ENCODE measurements at places on chromosomes 16 and 17.

GRCh38 chr17:31415004-31415454 lies 23.6 kb downstream of the RAB11FIP4 start:
- DNase-seq = no peak

DNA sequence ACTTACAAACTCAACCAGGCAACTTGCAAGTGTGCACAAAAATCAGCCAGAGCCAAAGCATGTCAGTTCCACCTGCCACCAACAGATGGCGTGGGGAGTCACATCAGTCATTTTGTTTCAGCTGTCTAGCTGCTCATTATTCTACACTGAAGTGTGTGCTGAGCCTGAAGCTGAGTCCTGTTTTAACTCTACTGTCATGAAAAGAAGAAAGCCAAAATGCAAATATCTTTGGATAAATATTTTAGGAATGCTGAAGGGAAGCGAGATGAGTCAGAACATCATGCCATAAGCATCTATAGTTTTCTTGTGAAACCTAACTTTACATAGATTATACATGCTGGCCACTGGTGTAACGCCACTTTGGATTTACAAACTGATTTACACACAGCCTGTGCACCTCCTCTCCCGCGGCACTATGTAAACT lies 172.6 kb downstream of the CDK5R1 start:
- peak; percentile 65 for DNase-seq

DNA sequence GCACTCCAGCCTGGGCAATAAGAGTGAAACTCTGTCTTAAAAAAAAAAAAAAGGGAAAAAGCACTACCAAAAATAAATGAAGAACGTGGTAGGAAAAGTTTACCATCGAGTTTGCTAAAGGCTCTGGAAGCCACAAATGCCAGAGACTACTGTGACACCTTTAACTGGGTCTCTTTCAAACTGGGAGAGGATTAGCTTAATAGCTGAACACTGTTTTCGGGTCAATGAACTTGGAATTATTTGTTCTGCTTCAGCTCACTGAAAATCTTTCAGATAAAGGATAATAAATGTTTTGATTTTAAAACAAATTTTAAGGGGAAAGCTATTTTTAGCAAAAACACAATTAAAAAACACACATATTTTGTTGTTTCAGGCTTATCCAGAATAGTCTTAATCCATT lies 1.4 kb downstream of the RETREG3 start:
- no peak for DNase-seq

- no peak for DNase-seq
Observed at GRCh38 chr17:27986805-27987684, 55.4 kb upstream of the NLK start.

- peak; percentile 9 for DNase-seq
Observed at GRCh38 chr16:69796285-69797118, 34.4 kb downstream of the WWP2 start.

DNA sequence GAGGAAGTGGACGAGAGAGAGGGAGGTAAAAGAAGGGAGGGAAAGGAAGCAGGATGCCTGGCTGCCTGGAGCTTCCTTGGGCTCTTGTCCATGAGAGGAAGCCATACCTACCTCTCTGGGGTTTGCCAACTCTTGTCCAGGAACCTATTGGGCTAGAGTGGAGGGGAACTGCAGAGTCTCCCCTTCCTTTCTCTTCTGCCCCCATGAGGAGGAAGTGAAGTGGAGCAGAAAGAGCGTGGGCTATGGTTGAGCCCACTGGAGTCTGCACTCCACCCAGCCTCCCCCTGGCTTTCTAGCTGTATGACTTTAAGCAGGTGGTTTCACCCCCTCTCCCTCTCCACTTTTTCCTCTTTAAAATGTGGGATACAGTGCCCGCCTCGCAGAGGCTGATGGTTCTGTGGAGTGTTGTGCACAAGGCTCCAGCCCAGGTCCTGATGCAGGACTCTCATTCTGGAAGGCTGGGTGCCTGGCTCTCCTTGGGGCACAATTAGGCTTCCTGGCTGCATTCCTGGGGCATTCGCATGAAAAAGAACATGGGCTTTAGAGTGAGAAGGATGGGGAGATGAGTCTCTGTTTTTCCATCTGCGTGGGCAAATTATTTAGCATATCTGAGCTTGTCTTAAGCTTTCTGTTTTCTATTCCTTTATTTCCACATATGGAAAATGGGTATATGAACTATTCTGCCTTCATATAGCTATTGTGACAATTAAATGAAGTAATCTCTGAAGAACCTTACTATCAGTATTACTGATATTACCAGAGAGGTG lies 40.7 kb downstream of the HLF start:
- DNase-seq = no peak

DNA sequence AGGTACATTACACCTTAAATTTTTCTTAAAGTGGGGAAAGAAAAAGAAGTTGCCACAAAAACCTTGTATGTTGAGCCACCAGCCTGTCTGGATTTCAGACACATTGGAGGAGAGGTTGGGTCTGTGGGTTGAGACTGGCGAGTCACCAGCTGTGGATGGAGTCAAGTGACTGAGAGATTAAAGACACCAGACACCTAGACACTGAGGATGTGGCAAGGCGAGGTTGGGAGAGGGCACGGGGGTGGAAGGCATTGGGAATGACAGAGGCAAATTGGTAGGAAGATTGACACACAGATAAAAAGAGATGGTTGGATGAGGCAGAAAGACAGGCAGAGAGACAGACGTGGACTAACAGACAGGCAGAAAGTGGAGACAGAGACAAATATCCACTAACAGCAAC lies 49.6 kb downstream of the KCNJ12 start:
- DNase-seq = no peak

DNA sequence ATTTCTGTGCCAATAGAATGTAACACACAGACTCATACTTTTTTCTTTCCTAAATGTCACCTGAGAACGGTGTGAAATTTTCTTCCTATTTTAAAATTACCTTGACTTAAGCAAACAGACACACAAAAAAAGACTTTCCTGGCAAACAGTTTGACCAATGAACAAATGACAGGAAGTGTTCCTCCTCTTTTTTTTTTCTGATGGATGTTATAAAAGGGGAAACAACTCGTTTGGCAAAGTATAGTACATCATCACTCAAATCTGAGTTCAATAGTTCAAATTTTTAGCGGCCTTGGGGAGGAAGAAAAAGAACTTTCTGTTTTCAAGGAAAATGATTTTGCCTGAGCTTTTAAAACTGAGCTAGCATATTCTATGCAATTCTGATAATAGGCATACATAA lies 19.8 kb downstream of the HS3ST3A1 start:
- no peak for DNase-seq

DNA sequence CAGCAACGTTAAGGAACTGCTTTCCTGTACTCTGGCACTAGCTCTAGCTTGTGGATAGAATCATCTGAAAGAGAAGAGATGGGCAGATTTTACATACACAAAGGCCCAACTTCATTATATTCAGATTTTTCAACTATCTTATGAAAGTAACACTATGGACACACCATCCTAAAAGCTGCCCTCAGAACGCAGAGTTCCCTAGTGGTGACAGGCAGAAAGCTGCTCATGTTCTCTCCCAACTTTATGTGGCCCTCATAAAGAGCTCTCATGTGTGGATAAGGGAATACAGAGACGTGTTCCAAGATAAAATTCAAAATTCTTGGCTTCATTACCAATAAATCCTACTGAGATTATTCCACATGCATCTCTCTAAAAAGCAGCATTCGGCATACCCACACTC lies 1.5 kb downstream of the CFAP20 start:
- DNase-seq = no peak

DNA sequence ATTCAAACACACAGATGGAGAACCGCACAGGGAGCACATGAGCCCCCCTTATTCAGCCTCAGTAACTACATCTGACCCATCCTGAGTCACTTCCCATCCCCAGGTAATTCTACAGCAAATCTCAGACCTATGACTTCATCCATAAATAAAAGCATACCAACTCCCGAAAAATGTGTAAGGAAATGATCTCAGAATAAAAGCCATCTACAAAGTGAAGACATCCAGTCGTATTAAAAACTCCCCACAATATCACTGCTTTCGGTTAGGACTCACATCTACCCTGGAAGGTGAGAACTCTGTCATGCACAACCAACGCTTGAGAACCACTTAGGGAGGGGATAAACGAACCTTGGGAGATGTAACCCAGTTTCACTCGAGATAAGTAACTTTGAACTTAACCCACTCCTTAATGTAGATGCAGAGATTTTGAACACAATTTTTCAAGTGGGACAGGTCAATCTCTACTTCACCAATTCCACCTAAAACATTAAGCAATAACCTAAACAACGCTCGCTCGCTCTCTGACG lies 1.3 kb downstream of the USP36 start:
- DNase-seq = peak; percentile 11

DNA sequence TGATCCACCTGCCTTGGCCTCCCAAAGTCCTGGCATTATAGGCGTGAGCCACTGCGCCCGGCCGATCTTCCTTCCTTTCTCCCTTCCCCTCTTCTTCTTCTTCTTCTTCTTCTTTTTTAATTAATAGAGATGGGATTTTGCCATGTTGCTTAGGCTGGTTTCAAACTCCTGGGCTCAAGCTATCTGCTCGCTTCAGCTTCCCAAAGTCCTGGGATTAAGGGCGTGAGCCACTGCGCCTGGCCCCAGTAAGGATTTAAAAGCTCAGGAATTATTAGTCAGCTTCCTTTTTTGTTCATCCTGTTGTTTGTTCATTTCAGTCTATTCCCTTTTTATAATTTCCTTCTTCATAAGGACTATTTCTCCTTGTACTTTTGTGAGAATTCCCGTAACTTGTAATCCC lies 32.7 kb upstream of the LRRC37A start:
- DNase-seq = no peak

- DNase-seq = no peak
Observed at GRCh38 chr16:79069633-79070032, 530.9 kb downstream of the MAF start.

GRCh38 chr17:17495536-17496188 lies 533 bp downstream of the RASD1 start:
- DNase-seq = peak; percentile 28

DNA sequence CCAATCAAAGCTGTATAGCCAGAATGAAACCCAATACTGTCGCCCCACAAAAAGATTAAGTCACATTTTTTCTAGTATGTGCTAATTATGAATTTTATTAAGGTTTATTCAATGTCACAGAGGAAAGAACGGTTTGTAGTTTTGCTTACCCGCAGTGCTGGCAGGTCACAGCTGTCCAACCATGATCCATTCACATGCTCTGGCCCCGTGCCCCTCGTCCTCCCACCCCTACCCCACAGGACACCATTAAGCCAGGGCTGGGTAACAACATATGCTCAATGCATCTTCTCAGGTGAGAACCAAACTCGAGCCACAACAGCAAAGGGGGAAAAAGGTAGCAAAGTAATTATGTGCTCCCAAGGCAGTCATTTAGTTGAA lies 589 bp upstream of the FBF1 start:
- no peak for DNase-seq

DNA sequence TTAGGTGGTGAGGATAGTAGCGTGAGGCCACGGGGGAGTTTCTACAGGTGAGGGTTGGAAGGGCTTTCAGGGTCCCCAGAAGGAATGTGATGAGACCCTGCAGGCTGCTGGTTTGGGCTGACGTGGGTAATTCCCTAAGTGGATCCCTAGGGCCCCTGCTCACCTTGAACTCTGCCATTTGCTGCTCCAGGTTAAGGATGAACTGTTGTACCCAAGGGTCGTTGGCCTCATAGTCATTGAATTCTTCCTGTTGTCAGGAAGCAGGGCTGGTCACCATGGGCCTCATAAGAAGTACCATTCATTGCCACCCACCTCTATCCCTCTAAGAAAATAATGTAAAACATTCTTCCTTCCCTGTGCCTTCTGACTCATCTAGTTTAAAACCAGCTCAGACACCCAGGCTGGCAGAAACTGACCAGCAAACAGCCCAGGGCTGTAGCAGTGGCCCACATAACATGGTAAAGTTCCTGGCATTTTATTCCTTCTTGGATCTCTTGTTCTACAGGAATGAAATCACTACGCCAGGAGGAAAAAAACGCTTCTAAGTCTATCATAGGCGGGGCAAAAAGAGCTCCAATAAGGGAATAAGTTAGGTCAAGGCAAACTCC lies 27.6 kb downstream of the FCSK start:
- no peak for DNase-seq

GRCh38 chr17:5557485-5557884 lies 26.8 kb downstream of the NLRP1 start:
- DNase-seq = no peak

DNA sequence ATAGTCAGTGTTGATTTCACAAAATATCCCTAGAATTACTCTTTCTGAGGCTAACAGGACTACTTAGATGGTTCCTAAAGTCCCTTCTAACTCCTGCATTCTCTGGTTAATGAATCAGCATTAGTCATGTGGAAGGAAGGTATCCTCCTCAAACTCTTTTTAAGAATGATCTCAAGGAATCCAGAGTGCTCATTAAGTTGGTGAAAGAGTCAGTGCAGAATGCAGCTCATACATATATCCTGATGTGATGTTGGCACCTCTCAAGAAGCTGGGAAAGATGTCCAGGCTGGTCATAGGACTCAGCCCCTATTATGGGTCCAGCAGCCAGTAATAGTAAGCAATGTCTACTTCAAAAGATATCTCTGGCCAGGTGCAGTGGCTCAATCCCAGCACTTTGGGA lies 65.5 kb downstream of the PIGL start:
- DNase-seq = no peak

GRCh38 chr17:39225308-39225958 lies at the start of gene STAC2:
TSS of gene STAC2 (minus strand) at chr17:39225945. CDS start at chr17:39225502, 443 bp downstream.
- no peak for DNase-seq

- no peak for DNase-seq
Observed at GRCh38 chr17:44362949-44363612, 572 bp downstream of the FAM171A2 start.

GRCh38 chr16:26598061-26598460 lies 468.7 kb upstream of the C16orf82 start:
- peak; percentile 44 for DNase-seq

- no peak for DNase-seq
Observed at GRCh38 chr17:48587276-48588073, 2.6 kb downstream of the HOXB3 start.

GRCh38 chr17:48628649-48629410 lies 2.7 kb upstream of the HOXB9 start:
- DNase-seq = no peak

- no peak for DNase-seq
Observed at GRCh38 chr16:17748044-17748719, 277.4 kb upstream of the XYLT1 start.

- DNase-seq = no peak
Observed at GRCh38 chr16:86952769-86953168, 364.4 kb downstream of the C16orf95 start.

GRCh38 chr17:40597556-40598300 lies 32.5 kb upstream of the CCR7 start:
- DNase-seq = no peak

DNA sequence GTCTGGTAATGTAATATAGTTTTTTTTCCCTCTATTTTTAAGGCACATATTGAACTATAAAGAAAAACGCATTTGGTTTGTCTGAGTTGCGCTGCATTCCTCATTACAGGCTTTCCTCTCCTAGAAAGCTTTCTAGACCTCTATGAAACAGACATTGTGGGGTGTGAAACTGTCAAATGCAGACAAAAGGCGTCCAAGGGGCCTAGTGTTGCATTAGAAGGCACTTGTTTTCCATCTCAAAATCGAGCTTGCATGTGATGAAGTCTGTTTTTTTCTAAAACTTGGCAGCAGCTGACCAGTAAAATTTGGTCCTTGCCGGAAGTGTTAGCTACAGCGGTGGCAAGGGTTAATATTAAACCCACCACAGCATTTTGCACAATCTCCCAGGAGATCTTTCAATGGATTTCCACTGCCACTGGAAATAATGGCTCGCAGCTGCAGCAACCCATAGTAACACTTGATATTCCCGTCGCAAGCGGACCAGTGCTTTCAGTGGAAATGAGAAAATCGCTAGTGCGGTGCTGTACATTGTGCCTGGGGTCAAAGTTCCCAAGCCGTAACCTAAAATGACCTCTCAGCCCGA lies 602.6 kb downstream of the KCNJ2 start:
- no peak for DNase-seq

GRCh38 chr17:8489841-8490240 lies 54.2 kb downstream of the NDEL1 start:
- DNase-seq = no peak
